NCI-H1092 treated with DMSO at 0.1 percent for 48 hours (cell line): ENCODE measurements at places on chromosomes 12 and 14.

DNA sequence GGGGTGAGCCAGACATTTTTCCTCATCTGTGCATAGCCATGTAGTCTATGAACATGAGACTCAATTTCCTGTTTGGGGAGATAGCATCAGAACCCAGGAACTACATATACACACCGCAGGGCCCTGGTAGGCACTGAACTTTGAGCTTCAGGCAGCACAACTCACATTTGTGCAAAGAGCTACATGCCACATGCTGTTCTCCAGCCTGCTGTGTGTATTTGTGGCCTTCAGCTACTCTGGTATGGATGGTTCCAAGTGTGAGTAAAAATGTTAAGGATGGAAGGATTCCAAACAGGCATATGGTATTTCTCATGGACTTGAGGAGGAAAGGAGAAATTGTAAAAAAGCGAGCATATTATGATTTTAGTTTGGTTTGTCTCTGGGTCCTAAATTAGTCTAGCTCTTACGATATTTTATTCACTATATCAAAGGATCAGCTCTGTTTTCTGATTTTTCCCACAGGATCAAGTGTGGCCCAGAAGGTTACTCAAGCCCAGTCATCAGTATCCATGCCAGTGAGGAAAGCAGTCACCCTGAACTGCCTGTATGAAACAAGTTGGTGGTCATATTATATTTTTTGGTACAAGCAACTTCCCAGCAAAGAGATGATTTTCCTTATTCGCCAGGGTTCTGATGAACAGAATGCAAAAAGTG is 422.4 kb upstream of the OR4E1 start:
- DNase-seq, result no peak

GRCh38 chr12:114392909-114393308 is 13.0 kb downstream of the TBX5 start:
- DNase-seq, result no peak

DNA sequence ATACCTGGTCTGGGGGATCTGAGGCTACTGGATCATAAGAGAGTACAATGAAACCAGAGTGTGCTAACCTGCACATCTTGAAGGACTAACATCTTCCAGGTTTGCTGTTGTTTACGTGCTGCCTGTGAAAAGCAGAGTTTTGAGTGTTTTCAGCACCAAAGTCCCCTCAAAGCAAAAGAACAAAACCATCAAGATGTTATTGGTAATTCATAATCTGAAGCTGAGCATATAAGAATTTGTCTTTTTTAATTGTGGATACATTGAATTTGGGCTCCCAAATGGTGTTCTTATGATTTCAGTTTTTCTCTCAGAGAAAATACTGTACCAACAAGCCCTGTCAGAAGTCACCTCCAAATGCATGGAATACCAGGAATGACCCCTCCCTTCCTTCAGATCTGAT is 110.2 kb downstream of the BTG1 start:
- DNase-seq, result no peak

GRCh38 chr14:101583006-101583714 is 21.9 kb downstream of the DIO3 start:
- no peak for DNase-seq

DNA sequence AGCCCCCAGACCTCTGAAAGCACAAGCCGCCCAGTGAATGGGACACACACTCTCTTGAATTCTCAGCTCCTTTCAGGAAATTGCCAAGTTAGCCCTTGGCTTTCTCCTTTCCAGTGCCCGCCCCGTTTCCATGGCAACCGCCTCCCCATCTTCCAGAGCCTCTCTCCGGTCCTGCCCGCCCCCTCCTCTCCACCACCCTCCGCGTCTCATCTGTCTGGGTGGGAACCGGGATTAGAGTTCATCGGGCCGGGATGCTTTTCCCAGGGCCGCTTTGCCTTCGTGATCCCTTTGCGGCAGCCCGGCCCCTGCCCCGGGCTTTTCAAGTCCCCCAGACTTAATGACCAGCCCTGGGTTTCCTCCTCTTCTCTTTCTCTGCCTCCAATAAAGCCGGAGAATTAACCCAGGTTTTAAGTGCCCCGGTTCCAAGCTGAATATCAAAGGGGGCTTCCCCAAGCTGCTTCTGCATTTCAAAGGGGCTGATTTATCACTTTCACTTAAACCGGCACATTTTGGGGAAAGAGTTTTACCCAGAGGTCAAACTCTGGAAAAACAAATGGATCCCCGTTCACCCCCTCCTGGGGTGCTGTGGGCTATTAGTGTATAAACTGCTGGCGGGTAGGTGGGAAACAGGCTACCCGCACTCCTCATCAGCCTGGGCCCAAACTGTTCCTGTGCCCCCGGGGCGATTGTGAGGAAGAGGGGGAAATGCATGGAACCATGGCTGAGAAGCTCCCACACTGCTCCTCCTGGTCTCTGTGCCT is 101.7 kb downstream of the ZFP36L1 start:
- no peak for DNase-seq

GRCh38 chr14:104678346-104678745 is 11.1 kb upstream of the INF2 start:
- DNase-seq, result no peak

DNA sequence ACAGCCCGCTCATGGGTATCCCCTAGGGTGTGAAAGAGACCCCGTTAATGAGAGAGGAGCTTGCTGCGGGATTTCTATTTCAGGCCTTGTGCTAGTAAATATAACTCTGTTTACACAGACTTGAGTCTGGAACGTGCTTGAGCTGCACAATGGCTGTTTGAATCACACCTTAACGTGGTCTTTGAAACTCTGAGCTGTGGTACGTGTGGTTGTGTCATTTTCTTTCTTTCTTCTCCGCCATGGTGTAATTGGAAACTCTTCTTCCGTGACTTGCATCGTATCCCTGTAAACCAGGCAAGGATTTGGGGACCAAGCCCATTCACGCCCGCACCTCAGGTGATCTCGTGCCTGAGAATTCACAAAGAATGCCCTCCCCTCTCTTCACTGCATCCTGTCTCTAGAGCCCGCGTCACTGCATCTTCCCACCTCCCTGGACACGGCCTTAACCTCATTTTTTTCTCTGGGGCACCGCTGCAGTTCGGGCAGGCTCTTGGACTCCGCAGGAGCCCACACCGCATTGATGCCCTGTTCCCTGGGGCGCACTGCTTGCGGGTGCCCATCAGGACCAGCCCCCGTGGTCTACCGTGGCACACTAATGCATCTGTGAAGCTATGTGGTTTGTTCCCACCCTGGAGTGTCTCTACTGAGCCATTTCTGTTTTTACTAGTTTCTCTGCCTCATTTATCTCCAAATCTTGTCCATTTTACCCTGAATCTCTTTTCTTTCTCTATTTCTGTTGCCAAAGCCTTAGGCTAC is 78.4 kb upstream of the PARP11 start:
- no peak for DNase-seq

DNA sequence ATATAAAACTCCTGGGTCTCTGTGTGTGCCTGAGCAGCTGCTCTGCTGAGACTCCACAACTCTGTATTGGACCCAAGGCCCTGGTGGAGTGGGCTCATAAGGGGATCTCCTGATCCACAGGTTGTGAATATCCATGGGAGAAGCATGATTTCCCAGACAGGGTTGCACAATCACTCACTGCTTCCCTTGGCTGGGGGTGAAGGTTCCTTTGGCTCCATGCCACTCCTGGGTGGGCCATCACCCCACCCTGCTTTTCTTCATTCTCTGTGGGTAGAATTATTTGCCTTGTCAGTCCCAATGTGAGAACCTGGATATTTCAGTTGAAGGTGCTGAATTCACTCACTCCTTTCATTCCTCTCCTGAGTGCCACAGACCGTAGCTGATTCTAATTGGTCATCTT is 205.2 kb upstream of the TMEM260 start:
- no peak for DNase-seq

- no peak for DNase-seq
These were observed 49.1 kb upstream of the KCNH3 start for GRCh38 chr12:49489720-49490119.

GRCh38 chr12:69438539-69438938 is 31.6 kb upstream of the FRS2 start:
- no peak for DNase-seq

- DNase-seq, result no peak
These were observed 9.6 kb downstream of the TSHR start for GRCh38 chr14:80965037-80965436.
